ENCODE measurements at places on chromosomes 6 and 20.

DNA sequence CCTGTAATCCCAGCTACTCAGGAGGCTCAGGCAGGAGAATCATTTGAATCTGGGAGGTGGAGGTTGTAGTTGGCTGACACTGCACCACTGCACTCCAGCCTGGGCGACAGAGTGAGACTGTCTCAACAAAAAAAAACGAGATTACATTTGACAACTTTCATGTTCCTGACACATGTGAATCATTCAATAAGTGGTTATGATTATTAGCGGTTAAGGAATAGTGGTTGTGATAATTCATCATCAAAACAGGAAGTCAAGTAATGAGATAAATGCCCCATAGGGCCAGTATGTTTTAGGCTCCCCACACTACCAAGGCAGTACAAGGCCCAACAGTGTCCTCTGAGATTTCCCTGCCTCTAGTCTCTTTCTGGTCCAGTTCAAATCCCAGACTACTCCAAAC, 2.5 kb downstream of the HDDC2 start:
- DNase-seq: no peak

- DNase-seq: no peak
These were observed 66.7 kb downstream of the LRRC1 start for GRCh38 chr6:53861518-53861917.

DNA sequence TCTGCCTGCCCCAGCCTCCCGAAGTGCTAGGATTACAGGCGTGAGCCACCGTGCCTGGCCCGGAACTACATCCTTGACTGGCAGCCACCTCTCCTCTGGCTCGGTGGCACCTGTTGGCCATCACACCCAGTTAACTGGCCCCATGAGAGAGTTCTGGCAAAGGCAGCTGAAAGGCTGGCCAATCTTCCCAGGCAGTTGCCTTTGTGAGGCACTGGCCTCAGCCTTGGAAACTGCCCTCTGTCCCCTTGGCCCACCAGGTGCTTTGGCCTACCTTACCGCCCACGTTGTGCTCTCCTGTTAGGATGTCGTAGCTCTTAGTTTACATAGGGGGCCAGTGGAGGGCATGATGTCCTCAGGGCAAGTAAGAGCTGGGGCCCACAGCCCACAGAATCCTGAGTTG, 9.6 kb upstream of the MANBAL start:
- DNase-seq: no peak

DNA sequence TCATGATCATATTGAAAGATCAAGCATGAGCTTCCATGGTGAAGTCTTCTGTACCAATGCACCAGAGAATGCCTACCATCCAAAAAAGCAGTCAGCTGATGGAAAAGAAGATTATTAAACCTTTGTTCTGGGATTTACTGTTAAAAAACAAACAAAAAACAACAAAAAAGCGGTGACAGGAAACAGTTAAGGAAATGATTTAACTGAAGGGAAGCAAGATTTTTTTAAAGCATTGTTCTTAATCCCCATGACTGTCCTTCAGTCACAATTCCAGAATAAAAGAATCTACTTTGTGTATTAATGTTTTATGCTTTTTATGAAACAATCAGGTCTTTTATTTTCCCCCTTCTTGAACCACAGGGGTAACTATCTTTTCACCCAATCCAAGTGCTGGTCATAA, 23.9 kb downstream of the FAM162B start:
- no peak for DNase-seq

DNA sequence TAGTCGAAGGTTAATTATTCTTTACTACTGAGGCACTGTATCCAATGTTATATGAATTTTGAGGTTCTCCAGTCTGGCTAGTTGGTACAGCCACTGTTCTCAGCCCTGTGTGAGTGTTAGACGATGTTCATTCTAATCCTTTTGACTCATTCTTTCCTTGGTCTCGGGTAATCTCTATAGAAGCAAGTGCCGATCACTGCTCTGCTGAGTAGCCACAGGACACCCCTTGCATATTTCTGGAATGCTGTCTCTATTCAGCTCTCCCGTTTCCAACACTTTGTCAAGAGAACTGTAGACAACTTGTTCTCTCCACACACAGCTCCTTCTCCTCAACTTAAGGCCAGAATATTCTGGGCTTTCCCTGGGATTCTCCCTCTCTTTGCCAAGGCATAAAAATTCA, 42.4 kb upstream of the PLCB1 start:
- no peak for DNase-seq

DNA sequence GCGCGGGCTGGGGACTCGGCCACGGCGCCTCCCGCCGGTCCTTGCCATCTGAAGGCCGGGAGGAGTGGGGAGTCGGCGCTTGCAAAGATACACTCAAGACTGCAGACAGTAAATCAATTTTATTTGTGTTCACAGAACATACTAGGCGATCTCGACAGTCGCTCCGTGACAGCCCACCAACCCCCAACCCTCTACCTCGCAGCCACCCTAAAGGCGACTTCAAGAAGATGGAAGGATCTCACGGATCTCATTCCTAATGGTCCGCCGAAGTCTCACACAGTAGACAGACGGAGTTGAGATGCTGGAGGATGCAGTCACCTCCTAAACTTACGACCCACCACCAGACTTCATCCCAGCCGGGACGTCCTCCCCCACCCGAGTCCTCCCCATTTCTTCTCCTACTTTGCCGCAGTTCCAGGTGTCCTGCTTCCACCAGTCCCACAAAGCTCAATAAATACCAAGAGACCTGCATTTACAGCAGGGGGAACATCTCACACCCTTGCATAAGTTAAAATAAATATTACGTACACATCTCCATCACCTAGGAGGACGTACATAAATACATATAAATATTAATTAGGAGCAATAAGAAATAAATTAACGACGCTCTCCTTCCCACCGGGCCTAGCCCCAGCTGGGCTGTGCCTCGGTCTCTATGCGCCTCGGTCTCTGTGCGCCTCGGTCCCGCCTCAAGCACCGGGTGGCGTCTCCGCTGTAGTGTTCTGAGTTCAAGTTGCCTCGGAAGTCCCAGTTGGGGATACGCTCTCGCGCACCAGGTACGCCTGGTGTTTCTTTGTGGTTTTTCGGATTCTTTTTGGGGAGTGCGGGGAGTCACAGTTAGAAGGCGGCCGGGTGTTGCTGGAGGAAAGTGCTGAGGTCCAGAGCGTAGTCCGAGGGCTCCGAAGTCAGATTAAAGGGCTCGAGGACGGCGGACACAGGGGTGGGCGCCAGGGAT, 889 bp upstream of the FLOT1 start:
- peak; percentile 44 for DNase-seq
